ENCODE measurements at places on chromosomes 7 and 10. TPM values are rescaled to one million over a fixed set of nuclear protein-coding genes. Genes with fewer than 3 reads are reported as not detected.

- DNase-seq: peak; percentile 52
These were observed 151.4 kb downstream of the CDH23 start for GRCh38 chr10:71547876-71548846.

Gene THAP5
- 19.5 TPM for total RNA-seq

DNA sequence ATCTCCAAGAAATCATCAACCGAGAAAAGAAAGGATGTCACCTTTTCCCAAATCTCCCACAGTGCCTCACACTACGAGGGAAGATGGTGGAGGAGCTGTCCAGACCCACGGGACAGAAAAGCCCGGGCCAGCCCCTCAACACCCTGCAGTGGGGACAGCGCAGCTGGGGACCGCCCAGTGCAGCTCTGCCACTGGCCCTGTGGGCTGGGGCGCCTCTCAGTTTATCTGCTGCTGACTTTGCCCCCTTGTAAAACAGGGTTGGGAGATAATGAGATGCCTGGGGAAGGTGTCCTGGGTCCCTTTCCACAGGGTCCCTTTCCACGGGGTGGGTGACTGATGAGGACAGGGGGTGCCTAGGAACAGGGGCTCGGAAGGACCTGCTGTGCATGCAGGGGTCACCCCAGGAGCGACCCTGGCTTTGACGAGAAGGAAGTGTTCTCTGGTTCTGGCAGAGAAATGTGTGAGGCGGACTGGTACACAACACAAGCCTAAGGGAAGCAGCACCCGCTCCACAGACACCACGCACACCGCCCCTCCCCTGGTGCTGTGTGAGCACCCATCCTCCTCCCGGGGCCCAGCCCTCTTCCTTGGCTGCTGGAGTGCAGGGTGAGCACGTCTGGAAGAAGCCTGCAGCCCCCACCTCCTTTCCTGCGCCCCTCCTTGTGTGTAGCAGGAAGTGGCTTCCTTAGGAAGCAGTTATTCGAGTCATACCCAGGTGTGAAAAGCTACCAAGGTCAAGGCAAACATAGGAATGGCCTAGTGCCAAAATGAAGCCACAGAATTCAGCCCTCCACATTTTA is 339.9 kb downstream of the DNAJB6 start:
- no peak for DNase-seq

- no peak for DNase-seq
These were observed 25.8 kb upstream of the EGFR start for GRCh38 chr7:54992871-54993475.

DNA sequence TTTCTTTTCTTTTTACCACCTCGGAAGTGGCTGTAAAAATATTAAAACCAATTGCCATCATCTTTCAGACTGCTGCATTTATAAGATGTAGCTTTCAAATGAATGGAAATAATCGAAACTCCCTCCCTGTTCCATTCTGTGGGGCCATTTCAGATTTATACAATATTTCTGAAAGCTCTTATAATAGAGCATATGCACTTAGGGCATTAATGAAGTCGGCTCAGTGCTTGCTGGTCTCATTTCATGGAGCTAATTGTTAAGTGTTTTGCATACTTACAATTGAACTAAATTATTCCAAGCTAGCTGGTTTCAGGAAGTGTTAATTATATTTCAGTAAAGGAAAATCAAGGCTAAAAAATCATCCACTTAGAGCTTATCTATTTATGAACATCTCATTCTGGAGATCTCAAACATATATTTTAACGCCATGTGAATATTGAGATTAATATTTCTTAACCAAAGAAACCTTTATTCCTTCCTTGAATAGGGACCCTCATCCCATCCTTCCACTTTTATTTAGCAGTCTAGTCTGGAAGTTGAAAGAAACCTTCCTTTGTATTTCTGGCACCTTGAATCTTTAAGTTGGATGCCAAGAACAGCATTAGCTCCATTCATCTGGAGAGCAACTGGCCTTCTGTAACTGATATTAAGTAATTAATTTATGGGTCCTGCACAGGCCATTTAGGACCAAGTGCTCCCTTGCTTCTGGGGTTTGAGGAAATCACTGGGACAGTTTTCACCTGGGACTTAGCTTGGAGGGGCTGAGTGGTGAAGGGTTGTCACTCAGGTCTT is 45.1 kb downstream of the RPS24 start:
- DNase-seq: no peak

Gene DHTKD1
- 66.3 TPM for total RNA-seq

DNA sequence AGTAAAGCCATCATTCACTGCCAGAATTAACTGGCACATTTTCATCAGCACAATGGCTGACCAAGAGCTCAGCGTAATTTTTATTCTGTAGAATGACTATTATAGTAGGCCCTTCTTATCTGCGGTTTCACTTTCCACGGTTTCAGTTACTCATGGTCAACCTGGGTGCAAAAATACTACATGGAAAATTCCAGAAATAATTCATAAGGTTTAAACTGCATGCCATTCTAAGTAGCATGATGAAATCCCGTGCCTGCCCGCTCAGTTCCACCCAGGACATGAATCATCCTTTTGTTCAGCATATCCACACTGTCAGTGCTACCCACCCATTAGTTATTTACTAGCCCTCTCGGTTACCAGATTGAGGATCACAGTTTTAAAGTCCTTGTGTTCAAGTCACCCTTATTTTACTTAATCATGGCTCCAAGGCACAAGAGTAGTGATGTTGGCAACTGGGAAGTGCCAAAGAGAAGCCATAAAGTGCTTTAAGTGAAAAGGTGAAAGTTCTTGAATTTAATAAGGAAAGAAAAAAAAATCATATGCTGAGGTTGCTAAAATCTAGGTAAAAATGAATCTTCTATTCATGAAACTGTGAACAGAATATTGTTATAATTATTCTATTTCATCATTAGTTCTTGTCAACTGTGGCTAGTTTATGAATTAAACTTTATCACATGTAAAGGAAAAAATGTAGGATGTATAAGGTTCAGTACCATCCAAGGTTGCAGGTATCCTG is 204.9 kb downstream of the DOCK4 start:
- no peak for DNase-seq

GRCh38 chr7:318476-318875 is 28.5 kb downstream of the FOXL3 start:
- no peak for DNase-seq

Gene CCDC172
- 3.0 TPM for total RNA-seq

GRCh38 chr10:119159332-119159731 is 6.2 kb downstream of the SFXN4 start:
- no peak for DNase-seq

Gene PRSS1
- 14.8 TPM for total RNA-seq

GRCh38 chr10:71494980-71495381 is 98.3 kb downstream of the CDH23 start:
- DNase-seq: no peak

Gene CCDC7
- total RNA-seq: 1.9 TPM

- no peak for DNase-seq
These were observed 38.9 kb downstream of the COL26A1 start for GRCh38 chr7:101401390-101402080.

DNA sequence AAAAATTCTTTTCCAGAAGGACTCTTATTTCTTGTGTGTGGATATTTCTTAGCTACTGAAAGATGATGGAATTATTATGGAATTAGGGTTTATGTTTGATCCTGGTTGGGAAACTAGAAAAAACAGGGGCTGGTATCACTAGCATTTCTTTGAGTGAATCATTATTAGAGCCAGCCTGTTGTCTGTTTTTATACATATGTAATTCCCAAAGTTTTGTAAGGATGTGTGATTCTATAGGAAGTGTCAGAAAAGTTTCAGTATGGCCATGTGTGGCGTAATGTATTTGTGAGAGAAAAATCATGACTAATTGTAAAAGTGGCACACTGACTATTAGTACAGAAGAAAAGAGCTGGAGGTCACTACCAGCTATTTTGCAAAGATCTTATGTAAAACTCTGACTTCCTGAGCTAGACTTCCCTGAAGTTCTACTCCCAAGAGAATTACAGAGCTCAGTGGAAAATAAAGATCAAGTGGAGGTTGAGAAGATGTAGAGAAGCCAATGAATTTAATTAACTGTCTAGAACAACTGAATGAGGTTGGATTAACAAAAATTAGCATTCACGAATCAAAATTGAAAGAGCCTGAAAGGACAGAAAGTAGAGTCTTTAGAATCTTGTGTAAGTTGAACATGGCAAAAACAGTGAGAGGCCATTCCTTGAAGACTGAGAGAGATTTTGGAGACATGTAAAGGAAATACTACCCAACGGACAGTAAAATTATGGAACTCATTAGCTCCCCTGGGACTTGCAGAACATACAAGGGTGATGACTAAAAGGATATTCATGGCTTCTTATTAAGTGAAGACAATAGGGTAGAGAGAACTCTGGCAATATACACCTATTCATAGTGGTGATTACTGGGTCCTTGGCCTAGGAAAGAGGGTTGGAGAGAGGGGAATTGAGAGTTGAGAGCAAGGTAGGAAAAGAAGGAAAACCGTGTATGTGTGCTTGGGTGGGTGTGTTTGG is 12.5 kb downstream of the ZNF365 start:
- DNase-seq: no peak

- no peak for DNase-seq
These were observed 4.4 kb upstream of the ITGB8 start for GRCh38 chr7:20326342-20326741.

DNA sequence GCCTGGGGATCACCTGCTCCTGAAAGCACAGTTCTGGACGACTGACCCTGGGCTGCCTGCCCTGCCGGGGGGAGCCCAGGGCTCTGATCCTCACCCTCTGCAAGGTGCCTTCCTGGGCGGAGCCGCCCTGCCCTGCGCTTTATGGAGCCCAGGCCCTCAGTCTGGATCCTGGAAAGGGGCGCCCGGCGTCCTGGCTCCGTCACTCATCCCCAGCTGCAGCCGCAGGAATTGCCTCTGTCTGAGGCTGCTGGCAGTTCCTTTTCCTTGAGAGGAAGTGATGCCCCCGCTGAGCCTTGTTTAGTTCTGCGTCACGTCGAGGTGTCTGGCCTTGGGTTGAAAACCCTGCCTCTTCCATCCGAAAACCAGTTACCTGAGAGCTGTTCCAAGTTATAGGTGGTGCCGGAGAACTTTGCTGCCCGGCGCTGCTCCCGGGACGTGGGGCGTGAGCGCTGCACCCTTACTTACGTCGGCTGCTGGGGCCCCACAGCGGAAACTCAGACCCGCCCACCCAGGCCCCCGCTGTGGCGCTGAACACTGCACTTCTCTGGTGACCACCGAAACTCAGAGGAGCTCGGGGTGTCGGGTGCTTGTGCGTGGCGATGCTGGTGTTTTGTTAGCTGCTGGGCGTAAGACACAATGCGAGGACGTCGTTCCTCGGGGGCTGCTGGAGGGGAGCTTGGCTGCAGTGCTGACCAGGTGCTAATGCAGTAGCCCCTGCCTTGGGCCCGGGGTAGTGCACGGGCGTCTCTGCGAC is 5.4 kb downstream of the MAFK start:
- DNase-seq: no peak

Gene FFAR4
- total RNA-seq: 0.07 TPM

Gene CALHM3
- 0.18 TPM for total RNA-seq

- DNase-seq: no peak
These were observed 123.6 kb downstream of the CXCL12 start for GRCh38 chr10:44261296-44261695.

GRCh38 chr10:73979809-73980433 is 18.0 kb upstream of the VCL start:
- DNase-seq: no peak

GRCh38 chr10:96367470-96367869 is 8.7 kb upstream of the OPALIN start:
- DNase-seq: no peak

DNA sequence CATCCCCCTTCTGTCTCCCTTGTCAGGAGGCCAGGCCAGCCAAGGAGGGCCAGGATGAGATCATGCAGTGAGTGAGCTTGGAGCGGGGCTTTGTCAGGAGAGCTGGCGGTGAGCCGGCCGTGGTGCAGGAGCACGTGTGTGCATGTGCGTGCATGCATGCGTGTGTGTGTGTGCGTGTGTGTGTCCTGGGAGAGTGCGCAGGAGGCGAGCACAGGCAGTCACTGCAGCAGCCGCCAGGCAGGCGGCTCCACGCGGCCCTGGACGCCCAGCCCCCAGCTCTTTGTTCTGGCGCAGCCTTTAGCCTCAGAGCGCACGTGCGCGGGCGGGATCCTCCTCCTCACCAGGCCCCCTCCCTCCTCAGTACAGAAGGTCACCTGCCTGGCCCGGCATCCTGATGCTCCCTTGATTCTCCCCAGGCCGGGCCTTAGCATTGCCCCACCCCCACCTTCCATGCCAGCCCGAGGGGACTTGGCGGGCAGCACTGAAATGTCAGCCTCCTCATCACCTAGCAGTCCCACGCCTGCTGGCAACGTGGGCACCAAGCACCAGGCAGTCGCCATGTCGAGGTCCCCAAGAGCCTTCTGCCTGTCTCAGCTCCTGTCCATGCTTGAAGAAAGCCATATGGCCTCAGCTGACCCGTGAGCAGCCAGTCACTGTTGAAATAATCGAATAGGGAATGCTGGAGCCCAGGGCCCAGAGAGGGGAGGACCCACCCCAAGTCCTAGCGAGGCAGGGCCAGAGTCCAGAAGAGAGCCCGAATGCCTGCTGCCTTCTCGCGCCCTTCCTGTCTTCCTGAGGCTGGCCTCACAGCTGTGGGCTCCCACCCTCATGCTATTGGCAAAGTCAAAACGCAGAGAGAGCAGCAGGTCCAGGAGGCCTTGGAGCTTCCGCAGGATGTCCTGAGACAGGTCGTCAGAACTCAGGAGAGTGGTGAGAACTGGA is 125.9 kb upstream of the PPIF start:
- DNase-seq: peak; percentile 40

- DNase-seq: no peak
These were observed 5.3 kb downstream of the AGMO start for GRCh38 chr7:15556339-15557105.

- no peak for DNase-seq
These were observed 258.8 kb downstream of the AHR start for GRCh38 chr7:17557251-17557671.

Gene GDF2
- not detected for total RNA-seq

Gene EPHB4
- total RNA-seq: 104 TPM

- DNase-seq: no peak
These were observed 12.6 kb downstream of the CCDC172 start for GRCh38 chr10:116336866-116337265.

- no peak for DNase-seq
These were observed 551 bp downstream of the IFIT1 start for GRCh38 chr10:89392974-89393373.

- no peak for DNase-seq
These were observed 103.3 kb upstream of the DIP2C start for GRCh38 chr10:792792-793100.

- DNase-seq: no peak
These were observed 27.4 kb upstream of the FXYD4 start for GRCh38 chr10:43344051-43344450.

Gene FAM241B
- 28.9 TPM for total RNA-seq

- no peak for DNase-seq
These were observed 42.3 kb upstream of the SP8 start for GRCh38 chr7:20828947-20829346.

- no peak for DNase-seq
These were observed 111.2 kb downstream of the GALNT11 start for GRCh38 chr7:152136686-152137085.
